NCI-H2081 (cell line): ENCODE measurements at places on chromosomes 6 and 20.

DNA sequence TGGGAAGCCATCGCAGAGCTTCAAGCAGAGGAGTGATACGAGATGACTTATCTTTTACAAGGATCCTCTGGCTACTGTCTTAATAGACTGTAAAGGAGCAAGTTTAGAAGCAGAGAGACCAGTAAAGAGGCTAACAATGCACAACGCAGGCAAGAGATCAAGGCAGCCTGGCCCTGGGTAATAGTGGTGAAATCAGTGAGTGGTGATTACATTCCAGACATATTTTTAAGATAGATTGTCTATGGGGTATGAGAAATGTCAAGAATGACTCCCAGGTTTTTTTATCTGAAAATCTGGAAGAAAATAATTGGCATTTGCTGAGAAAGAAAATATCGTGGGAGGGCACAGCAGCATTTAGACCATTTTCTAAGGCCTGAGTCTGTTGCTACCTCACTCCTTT lies 213.6 kb upstream of the HTR1E start:
- no peak for DNase-seq

GRCh38 chr6:87907521-87907920 lies 140.1 kb upstream of the SPACA1 start:
- DNase-seq: no peak

DNA sequence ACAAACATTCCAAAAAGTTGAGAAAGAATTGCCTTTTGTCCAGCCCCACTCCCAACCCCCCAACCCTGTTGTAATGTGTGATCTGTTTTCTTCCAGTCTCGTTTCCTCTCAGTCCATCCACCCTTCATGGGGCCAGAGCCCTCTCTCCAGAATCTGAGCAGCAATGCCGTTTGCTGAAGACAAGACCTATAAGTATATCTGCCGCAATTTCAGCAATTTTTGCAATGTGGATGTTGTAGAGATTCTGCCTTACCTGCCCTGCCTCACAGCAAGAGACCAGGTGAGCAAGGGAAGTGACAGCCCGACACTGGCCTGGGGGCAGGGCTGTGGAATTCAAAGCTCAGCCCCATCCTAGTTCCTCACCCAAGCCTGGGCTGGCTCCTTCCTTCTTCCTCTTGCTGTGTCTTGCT lies 7.8 kb downstream of the MAVS start:
- DNase-seq: no peak

DNA sequence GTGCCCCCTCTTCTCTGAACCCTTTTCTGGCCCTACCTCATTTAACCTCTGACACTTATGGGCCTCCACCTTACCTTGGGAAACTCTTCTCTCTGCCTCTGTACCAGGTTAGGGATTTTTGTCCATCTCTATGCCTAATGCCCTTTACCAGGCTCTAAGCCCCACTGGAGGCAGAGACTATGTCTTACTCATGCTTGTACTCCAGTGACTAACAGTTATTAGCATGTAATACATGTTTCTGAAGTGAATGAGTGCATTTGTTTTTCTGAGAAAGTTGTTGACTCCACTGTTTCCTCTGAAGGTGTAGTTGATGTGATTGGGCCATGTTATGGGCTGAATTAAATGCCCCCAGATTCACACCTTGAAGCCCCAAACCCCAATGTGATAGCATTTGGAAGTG lies 234.3 kb downstream of the PACRG start:
- no peak for DNase-seq

DNA sequence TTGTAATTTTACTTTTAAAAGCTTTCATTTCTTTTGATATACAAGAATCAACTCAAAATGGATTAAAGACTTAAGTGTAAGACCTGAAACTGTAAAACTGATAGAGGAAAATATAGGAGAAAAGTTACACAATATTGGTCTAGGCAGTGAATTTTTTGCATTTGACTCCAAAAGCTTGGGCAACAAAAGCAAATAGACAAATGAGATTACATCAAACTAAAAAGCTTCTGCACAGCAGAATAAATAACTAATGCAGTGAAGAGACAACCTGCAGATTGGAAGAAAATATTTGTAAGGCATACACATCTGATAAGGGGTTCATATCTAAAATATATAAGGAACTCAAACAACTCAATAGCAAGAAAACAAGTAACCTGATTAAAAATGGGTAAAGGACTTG lies 3.0 kb downstream of the GABRR1 start:
- no peak for DNase-seq

DNA sequence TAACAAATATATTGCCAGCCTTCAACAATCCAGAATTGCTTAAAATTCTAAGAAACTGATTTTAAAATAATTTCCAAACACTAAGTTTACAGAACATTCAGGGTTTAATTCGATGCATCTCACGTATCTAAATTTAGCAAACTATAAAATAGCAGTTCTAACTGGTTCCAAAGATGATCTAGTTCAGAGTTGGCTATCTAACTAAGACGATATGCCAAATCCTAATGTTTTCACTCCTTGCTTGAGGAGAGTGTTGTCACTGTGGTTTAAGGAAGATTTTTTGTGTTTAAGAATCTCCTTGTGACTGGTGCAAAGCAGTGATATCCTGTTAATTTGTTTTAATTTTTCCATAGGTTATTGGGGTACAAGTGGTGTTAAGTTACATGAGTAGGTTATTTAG lies 311.5 kb upstream of the ID4 start:
- no peak for DNase-seq

DNA sequence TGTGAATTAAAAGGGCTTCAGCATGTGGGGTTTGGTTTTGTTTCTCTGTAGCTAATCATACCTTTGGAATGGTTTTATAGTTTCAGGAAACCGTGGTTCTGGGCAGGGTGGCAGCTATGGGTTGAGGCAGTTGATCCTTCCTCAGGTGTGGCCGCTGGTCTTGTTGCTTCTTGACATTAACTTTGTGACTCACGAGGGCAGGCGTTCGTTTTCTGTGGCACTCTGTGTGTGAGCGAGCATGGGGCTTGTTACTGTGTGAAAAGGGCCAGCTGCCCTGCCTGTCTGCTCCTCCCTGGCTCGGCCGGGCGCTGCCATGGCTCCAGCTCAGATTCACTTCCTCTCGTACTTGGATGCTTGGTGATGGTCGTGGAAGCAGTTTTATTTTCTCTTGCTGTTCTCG lies 16.2 kb downstream of the DNAJC5 start:
- DNase-seq: no peak
